ENCODE measurements at places on chromosomes 3 and 15.

DNA sequence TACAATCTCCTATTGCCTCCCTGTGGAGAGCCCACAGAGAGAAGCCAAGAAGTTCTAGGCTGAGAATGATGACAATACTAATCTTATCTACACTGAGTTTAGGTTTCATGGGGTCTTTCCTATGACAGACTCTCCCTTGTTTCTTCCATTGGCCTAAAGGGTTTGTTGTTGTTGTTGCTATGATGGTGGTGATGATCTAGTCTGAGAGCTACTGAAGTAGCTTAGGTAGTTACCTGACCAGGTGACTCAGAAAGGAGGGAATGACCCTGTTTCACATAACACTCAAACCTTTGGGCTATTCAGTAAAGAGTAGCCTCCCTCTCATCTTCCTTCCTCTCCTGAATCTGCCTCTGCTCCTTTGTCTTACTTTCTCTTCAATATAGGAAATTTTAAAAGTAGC is 170.2 kb downstream of the GMNC start:
- DNase-seq = peak; percentile 44

DNA sequence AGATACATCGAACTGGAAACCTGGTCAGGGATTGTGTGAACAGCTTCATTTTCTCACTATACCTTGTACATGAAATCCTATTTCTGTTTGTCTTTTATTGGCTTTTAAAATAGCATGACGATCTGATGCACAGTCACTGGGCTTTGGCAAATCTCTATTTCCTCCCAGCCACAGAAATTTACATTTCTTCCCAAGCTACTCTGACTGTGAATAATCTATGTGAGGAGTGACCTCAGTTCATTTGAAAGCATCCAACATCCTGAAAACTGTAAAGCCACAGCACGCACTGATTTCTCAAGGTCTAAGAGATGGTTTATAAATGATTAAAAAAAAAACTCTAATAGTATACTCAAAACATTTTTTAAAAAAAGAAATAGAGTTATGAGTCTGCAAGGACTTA is 450.3 kb downstream of the IL5RA start:
- no peak for DNase-seq

DNA sequence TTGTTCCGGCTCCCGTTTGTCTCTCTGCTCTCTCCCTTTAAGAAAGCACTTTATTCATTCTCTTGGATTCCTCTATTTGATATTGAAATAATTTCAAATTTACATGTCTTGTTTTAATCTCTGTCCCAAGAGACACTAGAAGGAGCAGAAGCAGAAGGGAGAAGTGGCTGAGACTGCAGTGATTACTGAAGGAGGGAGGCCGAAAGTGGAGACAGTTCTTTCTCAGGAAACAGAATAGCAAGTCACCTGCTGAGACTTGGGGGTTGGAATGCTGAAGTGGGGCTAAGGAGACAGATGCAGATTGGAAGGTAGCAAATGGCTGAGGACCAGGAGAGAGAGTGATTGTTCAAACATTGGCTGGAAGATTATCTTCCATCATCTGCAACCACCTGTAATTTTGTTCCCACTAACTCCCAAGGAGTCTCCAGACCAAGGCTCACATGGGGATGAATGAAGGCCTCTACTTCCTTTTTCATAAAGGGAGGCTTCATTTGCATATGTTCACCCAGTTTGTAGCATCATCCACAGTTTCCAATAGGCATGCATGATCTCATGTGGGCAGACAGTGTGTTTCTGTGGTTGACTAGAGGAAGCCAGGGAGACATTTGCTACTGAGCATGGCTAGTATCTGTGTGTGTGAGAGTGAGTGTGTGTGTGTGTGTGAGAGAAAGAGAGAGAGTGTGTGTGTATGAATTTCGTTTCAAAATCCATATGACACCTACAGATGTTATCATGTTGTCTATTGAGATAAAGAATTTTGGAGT is 24.0 kb downstream of the LTF start:
- DNase-seq = no peak

- no peak for DNase-seq
These were observed 46.7 kb downstream of the ANXA2 start for GRCh38 chr15:60351066-60351465.

DNA sequence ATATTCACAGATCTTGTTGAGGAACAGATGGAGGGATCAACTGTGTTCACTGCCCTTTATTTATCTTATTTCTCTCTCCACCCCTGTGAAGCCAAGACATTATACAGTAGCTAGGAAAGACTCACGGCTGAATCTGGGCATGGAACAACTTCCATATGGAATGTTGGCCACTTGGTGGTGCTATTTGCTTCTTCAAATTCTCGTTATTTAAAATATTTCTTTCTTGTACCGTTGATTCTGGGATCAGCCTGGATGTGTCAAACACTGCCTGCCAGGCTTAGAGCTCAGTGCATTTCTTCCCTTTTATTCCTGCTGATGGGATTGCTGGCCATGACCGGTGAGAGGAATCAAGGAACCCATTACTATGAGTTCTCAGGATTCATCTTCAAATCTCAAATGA is 17.5 kb upstream of the GASK1A start:
- DNase-seq = peak; percentile 49
